Muscle of back (tissue), 13 donors: ENCODE measurements at places on chromosomes 12 and 14.

DNA sequence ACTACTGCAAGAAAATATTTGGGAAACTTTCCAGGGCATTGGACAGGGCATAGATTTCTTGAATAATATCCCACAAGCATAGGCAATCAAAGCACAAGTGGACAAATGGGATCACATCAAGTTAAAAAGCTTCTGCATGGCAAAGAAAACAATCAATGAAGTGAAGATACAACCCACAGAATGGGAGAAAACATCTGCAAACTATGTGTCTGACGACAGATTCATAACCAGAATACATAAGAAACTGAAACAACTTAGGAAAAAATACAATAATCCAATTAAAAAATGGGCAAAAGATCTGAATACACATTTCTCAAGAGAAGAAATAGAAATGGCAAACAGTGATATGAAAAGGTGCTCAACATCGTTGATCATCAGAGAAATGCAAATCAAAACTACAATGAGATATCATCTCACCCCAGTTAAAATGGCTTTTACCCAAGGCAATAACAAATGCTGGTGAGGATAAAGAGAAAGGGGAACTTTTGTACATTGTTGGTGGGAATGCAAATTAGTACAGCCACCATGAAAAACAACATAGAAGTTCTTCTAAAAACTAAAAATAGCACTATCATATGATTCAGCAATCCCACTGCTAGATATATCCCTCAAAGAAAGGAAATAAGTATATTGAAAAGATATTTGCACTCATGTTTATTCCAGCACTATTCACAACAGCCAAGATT lies 33.8 kb upstream of the ATP2B1 start:
- DNase-seq = no peak

GRCh38 chr12:80470403-80470802 lies 26.4 kb downstream of the PTPRQ start:
- DNase-seq = no peak

DNA sequence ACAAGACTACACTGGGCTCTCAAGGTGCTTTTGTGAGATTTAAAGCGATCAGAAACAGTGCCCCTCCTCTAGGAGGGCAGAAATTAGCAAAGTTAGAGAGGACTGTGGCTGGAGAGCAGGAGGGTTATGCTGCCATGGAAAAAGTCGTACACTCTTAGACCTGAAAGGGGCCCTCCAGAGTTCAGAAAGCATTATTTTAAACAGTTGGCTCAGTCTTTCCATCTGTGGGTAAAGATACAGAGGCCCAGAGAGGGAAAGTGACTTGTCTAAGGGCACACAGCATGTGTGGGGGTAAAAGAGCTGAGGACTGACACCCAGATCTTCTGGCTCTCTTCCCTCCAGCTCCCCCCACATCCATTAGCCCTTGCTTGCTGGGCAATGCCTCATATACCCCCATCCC lies 47.1 kb downstream of the FOXN4 start:
- DNase-seq = no peak

- DNase-seq = no peak
Observed at GRCh38 chr12:32419520-32419960, 20.2 kb downstream of the FGD4 start.
